ENCODE measurements at places on chromosomes 2 and 18.

DNA sequence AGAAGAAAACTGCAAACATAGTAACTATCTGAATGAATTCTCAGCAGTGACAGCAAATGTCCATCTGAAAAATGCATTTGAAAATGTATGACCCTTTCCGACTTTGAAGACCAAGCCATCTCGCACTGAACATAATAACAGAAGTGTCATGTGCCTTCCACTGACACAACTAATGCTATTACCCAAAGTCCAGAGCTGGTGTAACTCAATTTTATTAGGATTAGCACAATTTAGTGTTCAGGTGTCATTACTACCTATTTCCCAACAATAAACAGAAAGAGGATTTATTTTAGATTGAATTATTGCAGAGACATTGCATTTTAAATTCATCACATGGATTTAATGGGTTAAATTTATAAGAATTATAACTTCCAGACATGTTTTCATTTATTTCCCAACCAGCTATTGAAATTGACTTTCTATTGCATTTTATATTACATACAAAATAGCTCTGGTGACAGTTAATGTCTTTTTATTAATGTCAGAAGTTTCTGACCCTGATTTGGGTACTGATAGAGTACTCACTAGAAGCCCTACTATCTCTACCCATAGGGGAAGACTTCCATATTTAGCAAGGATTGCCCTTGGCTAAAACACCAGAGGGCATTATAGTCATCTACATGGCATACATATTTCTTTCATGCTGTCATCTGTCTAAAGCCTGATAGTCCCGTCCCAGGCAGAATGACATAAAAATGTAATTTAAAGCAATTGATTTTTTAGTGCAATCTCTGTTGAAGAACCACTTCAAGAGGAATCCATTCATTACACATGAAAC is 7.0 kb upstream of the STK39 start:
- DNase-seq: no peak

DNA sequence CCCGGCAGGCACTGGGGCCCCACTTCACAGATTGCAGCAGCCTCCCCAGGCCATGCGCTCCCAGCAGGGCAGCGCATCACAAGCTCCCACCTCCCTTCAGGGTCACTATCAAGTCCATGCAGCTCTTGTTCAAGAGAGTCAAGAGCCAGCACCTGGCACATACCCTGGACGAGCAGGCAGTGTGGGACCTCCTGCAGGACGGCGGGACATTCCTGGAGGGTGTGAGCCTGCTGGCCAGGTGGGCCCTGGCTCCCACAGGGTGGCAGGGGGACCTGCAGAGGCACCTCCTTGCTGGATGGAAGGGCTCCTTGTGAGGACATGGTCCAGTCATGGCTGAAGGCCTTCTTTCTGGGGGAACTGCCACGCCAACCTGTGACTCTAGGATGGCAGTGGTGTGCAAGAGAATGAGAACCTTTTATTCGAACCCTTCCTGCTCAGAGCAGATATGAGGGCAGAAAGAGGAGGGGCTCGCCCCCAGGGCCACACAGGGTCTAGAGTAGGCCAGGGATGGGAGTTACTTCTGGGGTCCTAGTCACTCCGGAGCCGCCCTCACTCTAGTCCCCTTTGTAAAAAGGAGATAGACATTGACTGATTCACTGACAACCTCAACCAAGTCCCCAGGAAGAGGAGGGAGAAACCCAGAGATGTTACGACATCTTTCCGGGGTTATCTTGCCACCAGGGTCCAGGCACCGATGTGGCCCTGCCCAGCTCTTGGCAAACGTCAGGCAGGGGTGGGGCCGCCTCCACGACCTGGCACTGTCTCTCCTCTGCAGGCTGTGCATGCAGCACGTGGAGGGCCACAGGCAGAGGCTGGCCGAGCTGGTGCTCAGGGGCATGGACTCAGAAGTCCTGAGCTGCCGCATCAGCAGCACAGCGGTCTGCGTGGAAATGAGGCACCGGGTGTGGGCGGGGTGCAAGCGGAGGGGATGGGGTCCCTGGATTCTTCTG is 31.3 kb downstream of the HJURP start:
- no peak for DNase-seq

- no peak for DNase-seq
These were observed 50.0 kb downstream of the MC4R start for GRCh38 chr18:60322591-60322990.

DNA sequence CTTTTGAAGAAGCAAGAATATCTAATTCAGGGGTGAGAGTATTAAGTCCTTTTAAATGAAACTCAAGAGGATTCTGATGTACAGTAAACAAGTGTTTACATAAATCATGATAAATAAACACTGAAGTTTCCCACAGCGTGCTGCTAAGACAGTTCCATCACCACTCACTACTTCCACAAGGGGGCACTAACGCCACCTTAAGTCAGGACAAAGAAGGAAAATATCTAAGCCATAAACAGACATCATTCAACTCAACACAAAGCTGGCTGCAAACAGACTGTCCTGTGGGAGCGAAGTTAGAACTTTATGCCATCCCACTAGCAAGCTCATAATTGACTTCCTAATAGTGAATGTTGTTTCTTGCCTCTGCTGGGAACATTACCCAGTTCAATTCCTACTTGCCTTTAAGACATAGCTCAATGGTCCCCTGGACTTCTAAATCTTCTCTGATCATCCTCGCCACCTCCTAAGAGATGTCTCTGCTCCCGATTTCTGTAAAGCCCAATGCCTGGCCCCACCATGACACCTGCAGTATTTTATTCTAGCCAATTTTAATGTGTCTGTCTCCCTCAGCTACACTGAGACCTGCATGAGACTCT is 36.5 kb downstream of the MRPL44 start:
- DNase-seq: no peak

GRCh38 chr2:112155331-112156151 is 17.4 kb downstream of the FBLN7 start:
- DNase-seq: no peak

Measured in cortex of kidney (tissue), 1 donor.